ENCODE measurements at places on chromosomes 11 and 22. TPM values are rescaled to one million over a fixed set of nuclear protein-coding genes. Genes with fewer than 3 reads are reported as not detected.

TEX54 gene
- not detected for total RNA-seq

LMO2 gene
- total RNA-seq, result not detected

RIMBP3B gene
- not detected for total RNA-seq

PRG3 gene
- total RNA-seq, result not detected

WT1 gene
- total RNA-seq, result 26.4 TPM

RGL4 gene
- not detected for total RNA-seq

DGCR6 gene
- not detected for total RNA-seq

MPZL2 gene
- total RNA-seq, result not detected

MRGPRF gene
- 34.2 TPM for total RNA-seq

CLDN25 gene
- not detected for total RNA-seq

RIMBP3C gene
- total RNA-seq, result not detected

EFEMP2 gene
- 140 TPM for total RNA-seq

CCND1 gene
- 139 TPM for total RNA-seq

BTBD10 gene
- total RNA-seq, result 34.0 TPM

PRSS23 gene
- total RNA-seq, result 90.4 TPM

DCDC1 gene
- total RNA-seq, result not detected

KCNK4 gene
- total RNA-seq, result not detected

CHRNA10 gene
- 0.71 TPM for total RNA-seq

NXPE4 gene
- not detected for total RNA-seq

OR52A1 gene
- not detected for total RNA-seq

HPS5 gene
- 22.9 TPM for total RNA-seq

PGR gene
- total RNA-seq, result 2.8 TPM

YPEL1 gene
- total RNA-seq, result 0.58 TPM

MYH9 gene
- total RNA-seq, result 505 TPM

MFNG gene
- not detected for total RNA-seq

SMTNL1 gene
- total RNA-seq, result not detected

OR5B21 gene
- total RNA-seq, result not detected

C11orf16 gene
- not detected for total RNA-seq

UBQLN3 gene
- total RNA-seq, result not detected

NCR3LG1 gene
- total RNA-seq, result 4.0 TPM

SLC43A3 gene
- total RNA-seq, result 83.5 TPM

IGSF9B gene
- total RNA-seq, result not detected

ACP2 gene
- 42.2 TPM for total RNA-seq

TREH gene
- not detected for total RNA-seq

RTN4RL2 gene
- 1.7 TPM for total RNA-seq

BARX2 gene
- total RNA-seq, result not detected

C11orf87 gene
- not detected for total RNA-seq

CAPN5 gene
- total RNA-seq, result 22.5 TPM

LDHAL6A gene
- not detected for total RNA-seq

OLFML1 gene
- not detected for total RNA-seq

C11orf86 gene
- not detected for total RNA-seq

GAS2 gene
- 0.53 TPM for total RNA-seq

PDGFB gene
- total RNA-seq, result 5.1 TPM

TMEM86A gene
- 0.53 TPM for total RNA-seq

GPR83 gene
- total RNA-seq, result not detected

GRAP2 gene
- not detected for total RNA-seq

PLEKHB1 gene
- total RNA-seq, result not detected

FOSL1 gene
- total RNA-seq, result 31.4 TPM

BTBD18 gene
- not detected for total RNA-seq

SPON1 gene
- not detected for total RNA-seq

MMP7 gene
- 0.71 TPM for total RNA-seq

CHADL gene
- 0.29 TPM for total RNA-seq

TRPC6 gene
- under 0.01 TPM for total RNA-seq

PHLDB1 gene
- 56.5 TPM for total RNA-seq
